HTR-8/SVneo (cell line): ENCODE measurements at places on chromosomes 1 and 21.

DNA sequence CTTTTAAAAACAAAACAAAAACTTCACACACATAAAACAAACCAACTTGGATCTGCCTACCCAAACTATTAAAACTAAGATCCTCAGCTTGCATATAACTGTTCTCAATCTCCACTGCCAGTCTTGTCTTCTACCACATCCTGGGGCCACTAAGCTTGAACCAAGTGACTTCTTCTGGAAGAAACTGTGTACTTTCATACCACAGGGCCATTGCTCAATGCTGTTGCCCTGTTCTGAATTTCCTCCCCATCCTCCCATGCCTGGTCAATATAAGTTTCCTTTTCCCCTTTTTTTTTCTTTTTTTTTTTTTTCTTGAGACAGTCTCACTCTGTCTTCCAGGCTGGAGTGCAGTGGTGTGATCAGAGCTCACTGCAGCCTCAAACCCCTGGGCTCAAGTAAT is 109.9 kb downstream of the KIAA0319L start:
- DNase-seq: no peak

DNA sequence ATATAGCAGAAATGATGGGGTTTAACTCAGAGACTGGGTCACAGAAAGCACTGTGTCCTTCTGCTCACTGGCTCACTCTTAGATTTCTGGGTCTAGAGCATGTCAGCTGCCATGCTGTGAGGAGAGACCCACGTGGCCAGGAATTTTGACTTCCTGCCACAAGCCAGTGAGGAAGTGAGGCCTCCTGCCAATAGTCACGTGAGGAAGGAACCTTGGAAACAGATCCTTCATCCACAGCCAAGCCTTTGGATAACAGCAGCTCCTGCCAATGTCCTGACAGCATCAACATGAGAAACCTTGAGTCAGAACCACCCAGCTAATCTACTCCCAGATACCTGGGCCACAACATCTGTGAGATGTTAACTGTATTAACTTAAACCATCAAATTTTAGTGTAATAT is 114.5 kb upstream of the PLPPR5 start:
- no peak for DNase-seq

- no peak for DNase-seq
Measured at GRCh38 chr1:182520736-182521135, 68.3 kb downstream of the RNASEL start.

- DNase-seq: no peak
Measured at GRCh38 chr1:98287626-98288025, 366.8 kb upstream of the DPYD start.

DNA sequence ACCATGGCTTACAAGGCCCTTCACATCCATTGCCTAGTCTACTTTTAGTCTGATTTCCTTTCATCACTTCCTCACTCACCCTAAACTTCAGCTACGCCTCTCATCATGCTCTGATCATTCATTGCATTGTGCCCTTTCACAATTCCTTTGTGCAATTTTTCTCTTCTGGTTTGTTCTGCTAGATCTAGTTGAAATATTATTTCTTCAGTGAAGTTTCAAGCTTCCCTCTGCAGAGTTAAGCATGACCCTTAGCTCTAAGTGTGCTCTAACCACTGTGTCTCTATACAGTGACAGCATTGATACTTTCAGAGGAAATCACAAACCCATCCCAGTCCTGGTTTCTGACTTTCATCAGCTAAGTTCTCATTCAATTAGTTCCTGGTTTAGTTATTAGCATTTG is 166.1 kb downstream of the PLA2G4A start:
- no peak for DNase-seq

GRCh38 chr1:43253173-43253572 is 16.6 kb upstream of the TMEM125 start:
- DNase-seq: no peak

- DNase-seq: no peak
Measured at GRCh38 chr1:112605633-112606327, 13.2 kb downstream of the ST7L start.

GRCh38 chr21:26943921-26944320 is 23.0 kb downstream of the ADAMTS5 start:
- DNase-seq: no peak

GRCh38 chr1:150813028-150813707 is 5.1 kb upstream of the CTSK start:
- DNase-seq: peak; percentile 57

GRCh38 chr1:195709821-195710220 is 898.4 kb downstream of the KCNT2 start:
- DNase-seq: no peak

- no peak for DNase-seq
Measured at GRCh38 chr1:215056584-215056983, 26.0 kb upstream of the KCNK2 start.

DNA sequence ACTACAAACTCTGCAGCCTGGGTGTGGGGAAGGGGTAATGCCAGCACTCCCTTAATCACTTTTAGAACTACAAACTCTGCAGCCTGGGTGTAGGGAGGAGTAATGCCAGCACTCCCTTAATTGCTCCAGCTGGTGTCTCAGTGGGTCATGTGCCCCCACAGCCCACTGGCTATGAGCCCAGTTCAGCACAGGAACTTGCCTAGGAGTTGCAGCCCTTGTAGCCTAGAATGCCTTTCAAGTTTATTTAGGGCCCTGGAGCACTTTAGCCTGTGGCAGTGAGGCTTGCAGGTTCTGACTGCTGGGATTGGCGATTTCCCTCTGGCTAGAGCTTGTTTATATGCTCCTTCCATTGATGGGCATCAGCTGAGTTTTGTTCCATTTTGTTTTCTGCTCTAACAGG is 17.1 kb downstream of the VN1R5 start:
- DNase-seq: no peak
